ENCODE measurements at places on chromosomes 12 and 14.

- DNase-seq: no peak
Observed at GRCh38 chr12:118034429-118035189, 18.1 kb downstream of the RFC5 start.

- DNase-seq: no peak
Observed at GRCh38 chr14:97052001-97052400, 254.8 kb downstream of the VRK1 start.

DNA sequence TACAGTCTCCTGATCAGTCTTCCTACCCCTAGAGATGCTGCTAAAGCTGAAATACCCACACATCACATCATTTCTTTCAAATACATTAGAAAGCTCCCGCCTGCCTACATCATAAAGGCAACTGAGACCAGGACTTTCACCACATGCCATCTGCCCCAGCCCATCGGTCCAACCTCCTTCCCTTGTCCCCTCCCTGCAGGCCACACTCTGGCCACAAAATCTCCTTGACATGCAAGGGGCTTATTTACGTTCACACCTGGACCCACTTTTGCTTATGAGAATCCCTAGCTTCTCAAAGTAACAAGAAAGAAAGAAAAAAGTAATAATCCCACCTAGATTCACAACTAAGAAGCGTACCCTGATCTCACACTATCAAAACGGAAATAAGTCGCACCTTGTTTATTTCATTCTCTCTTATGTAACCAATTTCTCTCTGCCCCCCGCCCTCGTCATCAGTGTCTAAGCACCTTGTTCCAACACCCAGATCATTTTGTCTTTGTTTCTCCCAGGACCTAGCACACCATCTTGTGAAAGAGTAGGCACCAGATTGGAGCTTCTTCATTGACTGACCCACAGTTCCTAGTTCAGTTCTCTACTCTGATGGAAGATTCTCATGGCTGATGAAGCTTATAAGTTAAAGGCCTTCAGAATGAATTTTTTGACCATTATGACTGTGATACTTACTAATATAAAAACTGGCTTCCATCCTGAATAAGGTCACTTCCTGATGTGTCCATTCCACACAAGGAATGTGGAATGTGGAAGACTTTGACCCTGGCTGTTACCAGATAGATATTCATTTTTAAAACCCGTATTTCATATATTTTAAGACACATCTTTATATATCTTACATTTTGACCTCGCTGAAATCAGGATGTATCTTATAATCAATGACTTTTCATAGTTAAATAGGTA is 7.7 kb downstream of the WSB2 start:
- no peak for DNase-seq

DNA sequence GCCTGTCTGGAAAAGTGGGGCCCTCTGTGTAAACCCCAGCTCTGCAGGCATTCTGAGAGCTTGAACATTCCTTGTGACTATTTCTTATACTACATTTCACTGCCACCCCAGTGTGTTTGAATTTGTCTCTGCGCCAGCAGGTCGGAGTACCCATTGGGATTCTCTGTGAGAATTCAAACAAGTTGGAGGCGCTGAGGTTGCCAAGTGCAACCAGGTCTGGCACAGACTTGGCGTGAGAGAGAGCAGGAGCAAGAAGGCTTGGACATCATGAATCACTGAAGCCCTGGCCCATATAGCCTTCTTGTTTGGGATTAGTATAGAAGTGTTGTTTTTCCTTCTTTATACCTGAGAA is 33.0 kb upstream of the ATP2A2 start:
- DNase-seq: no peak

Measured in bone marrow (tissue), 2 donors.